NCI-H510A treated with DMSO at 0.1 percent for 48 hours (cell line): ENCODE measurements at places on chromosomes 16 and 17.
A peak's percentile ranks its signal among the peaks of the same experiment; 100 is the strongest.

GRCh38 chr17:72334205-72334604, 213.4 kb downstream of the SOX9 start:
- DNase-seq: no peak

DNA sequence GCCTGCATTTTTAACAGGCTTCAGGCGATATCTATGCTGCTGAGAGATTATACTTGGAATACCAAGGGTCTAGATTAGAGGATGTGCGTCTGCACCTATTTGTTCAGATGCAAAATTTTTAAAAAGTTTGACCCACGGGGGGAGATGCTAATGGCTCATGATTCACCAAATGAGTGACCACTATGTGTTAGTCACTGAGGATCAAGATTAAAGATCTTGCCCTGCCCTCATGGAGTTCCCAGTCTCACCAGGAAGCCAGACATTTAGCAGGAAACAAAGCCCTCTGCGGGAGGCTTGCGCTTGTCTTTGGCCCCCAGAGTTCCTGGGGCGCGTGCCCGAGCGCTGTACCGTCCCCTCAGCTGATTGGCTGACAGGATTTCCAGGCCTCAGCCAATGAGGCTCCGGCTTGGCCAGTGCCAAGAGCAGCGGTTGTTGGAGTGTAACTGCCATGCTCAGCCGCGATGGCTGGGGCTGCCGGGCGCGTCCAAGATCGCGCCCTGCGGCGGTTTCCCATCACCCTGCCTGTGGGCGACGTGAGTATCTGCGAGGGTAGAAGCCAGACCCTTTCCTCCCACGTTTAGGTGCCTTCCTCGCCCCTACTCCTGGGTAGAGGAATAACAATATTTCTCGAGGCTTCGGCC, 4.5 kb upstream of the DDX19B start:
- DNase-seq: no peak

GRCh38 chr16:71671165-71671564, 45.2 kb downstream of the MARVELD3 start:
- no peak for DNase-seq

GRCh38 chr17:34847938-34848337, 113.3 kb downstream of the CCT6B start:
- DNase-seq: no peak

GRCh38 chr16:16018705-16019104, 69.3 kb downstream of the ABCC1 start:
- DNase-seq: no peak

GRCh38 chr16:68776821-68777485, 39.9 kb downstream of the CDH1 start:
- DNase-seq: no peak

- peak; percentile 20 for DNase-seq
These were observed 852 bp downstream of the MARVELD3 start for GRCh38 chr16:71626858-71627213.

DNA sequence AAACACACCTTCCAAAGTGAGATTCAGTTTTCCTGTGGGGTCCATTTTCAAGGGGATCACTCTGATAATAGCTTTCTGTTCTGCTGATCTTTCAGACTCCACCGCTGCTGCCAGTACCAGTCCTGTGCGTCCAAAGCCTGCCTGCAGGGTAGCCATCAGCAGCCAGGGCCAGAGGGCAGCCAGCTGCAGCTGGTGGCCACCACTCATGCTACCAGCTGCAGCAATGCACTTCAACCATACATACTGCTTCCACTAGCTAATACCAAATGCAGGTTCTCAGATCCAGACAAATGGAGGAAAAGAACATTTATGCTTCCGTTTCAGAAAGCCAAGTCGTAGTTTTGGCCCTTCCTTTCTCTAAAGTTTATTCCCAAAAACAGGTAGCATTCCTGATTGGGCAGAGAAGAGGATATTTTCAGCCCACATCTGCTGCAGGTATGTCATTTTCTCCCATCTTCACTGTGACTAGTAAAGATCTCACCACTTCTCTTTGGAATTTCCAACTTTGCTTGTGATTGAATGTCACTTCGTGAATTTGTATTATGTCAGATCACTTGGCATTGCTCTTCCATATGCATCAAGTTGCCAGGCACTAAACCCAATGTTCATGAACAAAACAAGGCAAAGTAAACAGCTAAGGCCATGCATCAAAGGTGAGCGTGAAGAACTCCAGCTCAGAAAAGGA, 1.8 kb downstream of the RNF43 start:
- DNase-seq: peak; percentile 61

DNA sequence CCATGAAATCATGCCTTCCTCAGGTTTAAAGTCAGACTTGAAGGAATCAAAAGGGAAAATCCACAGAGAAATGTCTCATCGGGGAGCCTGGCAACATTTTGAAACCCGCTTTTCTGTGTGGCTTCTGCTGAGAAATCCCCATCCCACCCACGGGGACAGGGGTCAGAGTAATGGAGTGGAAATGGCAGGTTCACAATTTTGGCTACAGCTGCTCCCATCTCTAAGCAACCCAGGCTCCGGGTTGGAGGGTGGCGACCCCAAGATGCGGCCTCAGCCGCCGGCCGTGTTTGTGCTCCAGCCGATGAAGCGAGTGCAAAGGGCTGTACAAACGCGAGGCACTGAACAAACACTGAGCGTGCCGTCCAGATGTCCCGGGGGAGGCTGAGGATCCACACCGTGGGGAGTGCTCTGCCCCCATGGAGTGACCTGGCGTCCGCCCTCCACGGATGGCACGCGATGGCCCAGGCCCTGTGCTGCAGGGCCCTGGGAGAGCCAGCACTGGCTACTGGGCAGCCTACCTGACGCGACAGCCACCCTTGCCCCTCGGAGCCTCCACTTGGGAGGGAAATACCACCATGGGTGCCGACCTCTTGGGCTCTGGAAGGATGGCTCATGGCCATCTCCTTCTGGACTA, 22.2 kb downstream of the SLC43A2 start:
- no peak for DNase-seq

- peak; percentile 53 for DNase-seq
These were observed 198.5 kb downstream of the CYLD start for GRCh38 chr16:50940275-50940854.
